ENCODE measurements at places on chromosomes 4 and X.
A peak's percentile ranks its signal among the peaks of the same experiment; 100 is the strongest.

GRCh38 chr4:88989990-88990389, 67.0 kb downstream of the FAM13A start:
- DNase-seq, result no peak

DNA sequence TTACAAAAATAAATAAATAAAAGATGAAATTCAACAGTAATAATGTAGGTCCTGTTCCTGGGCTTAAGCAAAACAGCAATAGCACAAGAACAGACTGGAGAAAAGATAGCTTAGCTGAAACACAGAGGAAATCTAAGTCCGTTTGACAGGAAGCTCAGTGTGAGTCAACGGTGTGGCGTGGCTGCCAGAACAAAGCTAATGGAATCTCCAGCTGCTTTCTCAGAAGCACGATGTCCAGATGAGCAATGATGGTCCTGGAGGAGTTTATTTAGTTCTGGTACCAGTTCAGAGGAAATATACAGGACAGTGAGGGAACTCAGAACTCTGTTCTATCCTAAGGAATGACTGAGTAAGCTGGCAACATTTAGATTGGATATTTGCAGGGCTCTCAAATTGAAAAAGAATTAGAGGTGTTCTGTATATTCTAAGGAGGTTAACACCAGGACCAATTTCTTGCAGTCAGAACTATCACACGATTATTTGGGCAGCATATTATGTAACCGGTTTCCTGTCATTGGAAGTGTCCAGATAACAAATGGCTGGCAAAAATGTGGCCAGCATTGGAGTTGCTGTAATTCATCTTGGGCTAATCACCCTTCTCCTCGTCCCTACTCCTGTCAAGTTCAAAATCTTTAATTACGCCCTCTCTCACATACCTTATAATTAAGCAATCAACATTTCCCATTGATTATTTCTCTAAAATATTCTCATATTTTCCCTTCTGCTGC, 12.7 kb downstream of the GAB3 start:
- no peak for DNase-seq

DNA sequence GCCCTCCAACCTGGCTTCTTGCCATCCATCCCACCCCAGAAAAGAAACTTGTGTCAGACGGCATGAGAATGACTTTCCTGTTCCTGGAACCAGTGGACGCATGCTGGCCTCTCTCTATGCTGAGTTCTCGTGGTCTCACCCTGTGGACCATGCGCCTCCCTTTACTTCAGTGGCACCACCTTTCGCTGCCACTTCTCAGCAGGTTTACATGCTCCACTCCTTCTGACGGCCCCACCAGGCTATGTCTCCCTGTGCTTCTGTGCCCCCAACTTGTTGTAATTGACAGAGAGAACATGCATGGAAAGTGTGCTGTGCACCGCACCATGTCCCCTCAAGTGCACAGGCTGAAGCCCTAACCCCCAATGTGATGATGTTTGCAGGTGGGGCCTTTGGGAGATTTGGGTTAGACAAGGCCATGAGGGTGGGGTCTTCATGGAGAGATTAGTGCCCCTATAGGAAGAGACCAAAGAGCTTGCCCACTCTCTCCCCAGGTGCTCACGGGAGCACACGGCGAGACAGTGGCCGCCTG, 3.1 kb upstream of the PPP2R2C start:
- DNase-seq, result no peak

GRCh38 chr4:56803471-56803870, 18.0 kb downstream of the SPINK2 start:
- DNase-seq, result no peak

GRCh38 chr4:40337051-40337450, 1.9 kb downstream of the CHRNA9 start:
- no peak for DNase-seq

- no peak for DNase-seq
Observed at GRCh38 chr4:77771566-77771965, 47.6 kb downstream of the CNOT6L start.

- no peak for DNase-seq
Observed at GRCh38 chr4:107825072-107825824, 516 bp downstream of the SGMS2 start.

DNA sequence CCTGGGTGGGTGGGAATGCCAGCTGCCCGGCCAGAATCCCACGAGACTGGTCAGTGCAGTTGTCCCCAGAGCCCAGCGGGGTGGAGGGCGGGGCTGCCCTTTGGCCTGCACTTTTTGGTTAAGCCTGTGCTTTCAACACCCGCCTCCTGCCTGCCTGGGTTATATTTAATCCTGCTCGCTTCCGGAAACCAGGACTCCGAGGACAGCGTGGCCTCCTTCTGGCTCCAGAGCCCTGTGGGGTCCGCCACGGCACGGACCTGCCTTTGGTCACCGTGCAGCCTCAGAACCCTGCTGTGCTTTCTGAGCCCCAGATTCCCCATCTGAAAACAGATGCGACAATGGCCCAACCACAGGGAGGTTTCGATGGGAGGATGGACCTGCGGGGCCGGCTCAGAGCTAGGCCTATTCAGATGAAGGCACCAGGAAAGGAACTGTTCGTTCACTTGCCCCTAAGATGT, 29.4 kb upstream of the KIAA0232 start:
- DNase-seq, result no peak

- no peak for DNase-seq
Observed at GRCh38 chr4:87118826-87119225, 101.6 kb downstream of the KLHL8 start.

GRCh38 chrX:97311066-97311778, 427.5 kb downstream of the RPA4 start:
- no peak for DNase-seq

DNA sequence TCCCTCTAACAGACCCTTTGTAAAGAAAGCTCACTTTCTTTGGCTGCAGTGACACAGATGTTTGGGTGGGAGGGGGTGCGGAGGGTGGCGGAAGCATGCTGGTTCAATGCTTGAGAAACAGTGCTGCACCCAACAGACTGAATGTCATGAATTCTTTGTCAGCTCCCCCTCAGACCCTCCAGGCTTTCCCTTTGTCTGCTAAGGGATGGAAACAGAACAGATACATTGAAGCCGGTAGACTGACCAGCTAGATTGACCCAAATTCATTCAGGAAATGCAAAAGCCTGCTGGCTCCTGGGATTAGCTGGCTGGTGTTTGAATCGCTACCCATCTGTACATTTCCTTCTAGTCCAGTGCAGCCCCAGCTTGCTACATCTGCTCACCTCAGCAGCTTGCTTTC, 90.8 kb upstream of the PAK3 start:
- no peak for DNase-seq

GRCh38 chr4:113745711-113746110, 15.8 kb downstream of the CAMK2D start:
- DNase-seq, result no peak

DNA sequence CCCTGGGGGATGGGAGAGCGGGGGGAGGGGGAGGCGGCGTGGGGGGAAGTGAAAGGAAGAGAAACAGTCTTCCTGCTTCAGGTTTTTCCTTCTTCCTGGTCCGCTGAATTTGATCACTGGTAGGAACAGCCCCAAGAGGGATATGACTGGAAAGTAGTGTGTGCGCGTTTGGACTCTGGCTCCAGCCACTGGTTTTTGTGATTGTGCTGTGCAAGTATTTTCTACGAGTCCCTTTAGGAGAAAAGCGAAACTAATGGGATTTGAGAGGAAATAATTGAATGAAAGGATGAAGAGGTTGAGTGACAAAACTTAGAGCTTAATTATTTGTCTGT, 836 bp downstream of the PRRG1 start:
- no peak for DNase-seq

- DNase-seq, result no peak
Observed at GRCh38 chr4:21898101-21898500, 50.5 kb downstream of the KCNIP4 start.

- DNase-seq, result no peak
Observed at GRCh38 chr4:138217567-138217966, 24.6 kb downstream of the SLC7A11 start.

- DNase-seq, result peak; percentile 65
Observed at GRCh38 chr4:119628281-119629141, at the start of gene PDE5A. TSS of gene PDE5A (minus strand) at chr4:119628804. CDS start at chr4:119628671, 133 bp downstream.

- DNase-seq, result no peak
Observed at GRCh38 chr4:176549161-176549865, 229.5 kb downstream of the SPCS3 start.

DNA sequence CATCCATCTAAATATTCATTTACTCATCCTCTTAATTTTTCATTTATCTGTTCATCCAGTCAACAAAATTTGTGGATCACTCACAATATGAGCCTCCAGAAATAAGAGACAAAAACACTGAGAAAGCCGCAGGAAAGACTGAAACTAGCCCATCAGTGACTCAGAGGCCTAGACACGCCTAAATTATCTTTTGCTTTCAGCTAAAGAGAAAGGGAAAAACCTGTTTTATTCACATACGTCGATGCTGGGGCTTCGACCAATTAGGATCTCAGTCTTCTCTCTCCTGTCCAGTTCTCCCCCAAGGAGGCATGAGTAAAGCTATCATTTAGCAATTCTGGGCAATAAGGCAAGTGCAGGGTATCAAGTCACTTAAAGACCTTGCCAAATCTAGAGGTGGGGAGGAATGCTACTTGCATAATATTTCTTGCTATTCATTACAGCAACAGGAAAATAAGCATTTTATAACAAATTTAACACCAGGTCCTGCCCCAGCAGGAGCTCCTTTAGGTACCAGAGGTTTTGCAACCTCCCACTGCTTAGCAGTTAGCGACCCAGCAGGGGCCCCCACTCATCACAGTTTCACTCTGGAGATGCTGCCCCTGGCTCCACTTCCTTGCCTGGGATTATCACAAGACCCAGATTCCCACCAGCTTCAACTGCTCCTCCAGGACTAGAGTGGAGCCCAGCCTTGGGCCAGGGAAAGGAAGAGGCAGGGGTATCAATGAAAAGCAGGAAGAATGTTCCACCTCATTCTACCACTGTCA, 30.1 kb upstream of the TMEM154 start:
- no peak for DNase-seq

GRCh38 chr4:10773656-10774055, 89.1 kb upstream of the CLNK start:
- DNase-seq, result no peak

- DNase-seq, result no peak
Observed at GRCh38 chr4:37988670-37989069, 28.5 kb downstream of the PTTG2 start.

DNA sequence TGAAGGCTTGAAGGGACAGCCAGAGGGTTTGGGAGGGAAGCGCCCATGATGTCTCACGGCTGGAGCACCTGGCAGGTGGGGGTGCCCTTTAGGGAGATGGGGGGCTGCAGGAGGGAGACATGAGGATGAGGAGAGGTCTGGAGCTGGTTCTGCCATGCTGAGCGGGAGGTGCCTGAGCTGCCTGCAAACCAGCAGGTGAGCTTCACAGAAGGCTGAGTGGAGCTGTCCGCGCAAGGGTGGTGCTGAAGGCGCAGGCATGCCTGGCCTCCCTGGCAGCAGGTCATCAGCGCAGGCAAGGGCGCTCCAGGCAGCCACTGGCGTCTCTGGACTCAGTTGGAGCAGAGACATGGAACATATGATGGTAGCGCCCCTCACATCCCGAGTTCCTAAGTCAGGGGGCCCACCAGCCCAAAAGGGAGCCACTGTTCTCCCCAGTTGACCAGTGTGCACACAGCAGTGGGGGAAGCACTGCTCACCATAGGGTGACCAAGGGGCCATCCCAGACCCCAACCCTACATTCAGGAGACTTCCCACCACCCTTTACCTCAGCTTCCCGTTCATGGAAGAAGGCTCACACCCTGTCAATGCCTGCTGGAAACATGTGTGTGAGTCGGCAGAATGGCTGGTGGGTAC, 25.8 kb downstream of the ADRA2C start:
- no peak for DNase-seq

DNA sequence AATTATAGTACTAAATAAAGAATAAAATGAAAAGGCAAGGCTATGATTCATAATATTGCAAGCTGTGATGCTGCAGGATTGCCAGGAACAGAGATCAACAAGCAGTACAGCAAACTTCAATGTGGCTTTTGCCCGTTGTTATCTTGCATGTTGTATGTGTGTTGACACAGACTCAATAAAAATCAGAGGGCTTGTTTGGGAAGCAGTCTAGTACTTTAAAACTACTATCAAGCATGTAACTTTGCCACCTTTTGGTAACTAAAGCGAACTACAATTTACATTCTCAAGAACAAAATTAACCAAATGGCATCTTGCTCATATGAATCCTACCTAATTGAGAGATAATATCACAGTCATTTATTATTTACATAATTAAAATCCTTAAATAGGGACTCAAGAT, 79.8 kb upstream of the GPM6A start:
- DNase-seq, result no peak

DNA sequence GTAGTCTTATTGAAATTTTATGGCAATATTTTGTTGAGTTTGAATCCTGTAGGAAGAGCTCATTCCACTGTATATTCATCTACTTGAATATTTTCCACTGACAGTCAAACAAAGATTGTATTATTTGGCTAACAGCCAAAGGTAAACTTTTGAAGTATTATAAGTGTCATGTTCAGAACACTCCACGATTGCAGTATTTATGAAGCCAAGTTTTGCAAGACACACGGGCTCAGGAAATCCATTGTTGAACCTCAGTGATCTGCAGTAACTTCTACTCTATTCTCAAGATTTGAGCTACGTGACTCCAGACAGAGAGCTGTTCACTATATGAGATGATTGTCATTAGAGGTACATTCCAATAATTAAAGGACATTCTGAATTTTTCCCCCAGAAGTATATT, 302.7 kb upstream of the ADGRL3 start:
- no peak for DNase-seq

DNA sequence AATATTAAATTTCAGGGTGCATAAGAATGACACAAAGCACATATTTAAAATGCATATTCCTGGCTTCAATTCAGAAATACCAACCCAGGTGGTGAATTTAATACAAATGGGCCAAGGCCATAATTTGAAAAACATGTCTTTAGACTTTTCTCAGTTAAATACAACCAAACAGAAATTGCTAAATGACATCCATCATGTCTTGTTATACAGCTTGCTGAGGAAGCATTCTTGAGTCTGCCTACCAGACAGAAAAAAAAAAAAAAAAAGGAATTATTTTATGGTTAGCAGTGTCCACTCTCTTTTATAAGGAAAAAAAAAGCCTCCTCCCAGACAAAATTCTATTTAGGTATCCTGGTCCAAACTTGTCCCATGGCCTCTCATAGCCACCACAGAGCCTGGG, 119.1 kb downstream of the PAPSS1 start:
- DNase-seq, result no peak

- no peak for DNase-seq
Observed at GRCh38 chrX:30904632-30905031, 15.6 kb upstream of the TAB3 start.

DNA sequence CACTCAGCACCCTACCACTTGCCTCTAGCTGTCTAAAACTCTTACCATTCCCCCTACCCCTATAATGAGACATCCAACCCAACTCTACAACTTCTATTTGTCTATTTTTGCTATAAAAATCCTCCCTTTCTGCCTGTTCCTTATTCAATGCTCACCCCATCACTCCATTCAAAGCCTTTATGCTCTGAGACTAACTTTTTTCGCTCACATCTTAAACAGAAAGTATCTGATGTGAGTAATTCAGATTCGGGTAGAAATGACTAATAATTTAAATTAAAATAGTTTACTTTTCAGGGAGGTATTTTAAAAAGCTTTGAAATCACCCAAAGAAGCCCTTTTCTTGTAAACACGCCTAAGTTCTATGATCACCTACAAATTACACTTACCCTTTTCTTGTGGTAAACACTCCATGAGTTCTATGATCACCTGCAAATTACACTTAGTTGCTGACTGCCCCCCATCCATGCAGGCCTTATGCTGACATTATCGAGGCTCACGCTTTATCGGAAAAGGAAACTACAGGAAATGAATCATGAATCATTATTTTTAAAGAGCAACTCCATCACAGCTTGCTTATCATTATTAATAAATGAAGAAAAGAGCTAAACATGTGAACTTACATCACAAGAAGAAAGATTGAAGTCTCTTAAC, 168.7 kb upstream of the PPP1R2C start:
- DNase-seq, result no peak

GRCh38 chrX:43899878-43900815, 17.9 kb upstream of the MAOB start:
- DNase-seq, result no peak
